ENCODE measurements at places on chromosomes 2 and 18.

- peak; percentile 19 for DNase-seq
Observed at GRCh38 chr18:9082711-9083510, 19.6 kb upstream of the NDUFV2 start.

DNA sequence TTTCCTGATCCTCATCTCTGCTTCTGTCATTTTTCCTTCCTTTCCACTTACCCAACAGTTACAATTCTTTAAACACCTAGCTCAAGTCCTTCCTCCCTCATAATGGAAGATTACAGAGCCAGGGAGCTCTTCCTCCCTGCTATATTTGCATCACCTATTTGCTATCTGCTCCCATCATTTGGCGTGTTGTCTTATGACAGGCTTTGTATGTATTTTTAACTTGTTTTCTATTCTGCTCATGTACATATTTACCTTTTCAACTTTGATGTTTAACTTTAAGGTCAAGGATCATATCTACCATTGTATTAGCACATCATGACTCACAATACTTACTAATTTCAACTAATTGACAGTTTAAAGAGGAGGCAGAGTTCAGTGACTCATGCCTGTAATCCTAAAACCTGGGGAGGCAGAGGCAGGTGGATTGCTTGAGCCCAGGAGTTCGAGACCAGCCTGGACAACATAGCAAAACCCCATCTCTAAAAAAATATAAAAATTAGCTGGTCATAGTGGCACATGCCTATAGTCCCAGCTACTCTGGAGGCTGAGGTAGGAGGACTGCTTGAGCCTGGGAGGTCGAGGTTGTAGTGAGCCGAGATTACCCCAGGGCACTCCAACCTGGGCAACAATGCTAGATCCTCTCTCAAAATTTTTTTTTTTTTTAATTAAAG lies 308.0 kb upstream of the STON1 start:
- no peak for DNase-seq

GRCh38 chr2:53104263-53104662 lies 663.3 kb upstream of the CHAC2 start:
- no peak for DNase-seq

GRCh38 chr18:22348521-22349316 lies 69.0 kb downstream of the CTAGE1 start:
- DNase-seq: no peak

DNA sequence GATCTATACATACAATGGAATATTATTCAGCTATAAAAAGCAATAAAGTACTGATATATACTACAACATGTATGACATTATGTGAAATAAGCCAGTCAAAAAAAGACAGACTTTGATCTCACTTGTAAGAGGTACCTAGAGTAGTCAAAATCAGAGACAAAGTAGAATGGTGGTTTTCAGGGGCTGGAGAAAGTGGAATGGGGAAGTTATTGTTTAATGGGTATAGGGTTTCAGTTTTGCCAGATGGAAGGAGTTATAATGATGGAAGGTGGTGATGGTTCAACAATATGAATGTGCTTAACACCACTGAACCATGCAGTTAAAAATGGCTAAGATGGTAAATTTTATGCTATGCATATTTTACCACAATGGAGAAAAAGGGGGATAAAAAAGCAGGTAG lies 6.3 kb downstream of the COBLL1 start:
- DNase-seq: no peak

All from activated CD4-positive, alpha-beta T cell treated with anti-CD3 and anti-CD28 coated beads for 24 hours (primary cell).